Right lung (tissue), 10 donors: ENCODE measurements at places on chromosomes 5 and 9.

- no peak for DNase-seq
Measured at GRCh38 chr5:55517804-55518203, 17.0 kb downstream of the PLPP1 start.

GRCh38 chr5:143896966-143897365 lies 85.0 kb downstream of the HMHB1 start:
- no peak for DNase-seq

DNA sequence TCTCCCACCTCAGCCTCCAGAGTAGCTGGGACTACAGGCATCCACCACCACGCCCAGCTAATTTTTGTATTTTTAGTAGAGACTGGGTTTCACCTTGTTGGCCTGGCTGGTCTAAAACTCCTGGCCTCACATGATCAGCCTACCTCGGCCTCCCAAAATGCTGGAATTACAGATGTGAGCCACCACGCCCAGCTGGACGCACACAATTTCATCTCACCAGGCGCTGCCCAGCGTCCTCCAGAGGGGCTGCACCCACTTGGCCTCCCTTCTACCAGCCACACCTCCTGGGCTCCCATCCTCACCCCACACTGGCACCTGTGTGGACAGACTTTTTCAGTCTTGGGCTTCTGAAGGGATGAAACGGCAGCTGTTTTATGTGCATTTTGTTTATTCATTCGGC lies 3.8 kb upstream of the EXOC3 start:
- DNase-seq, result no peak

GRCh38 chr5:40680741-40681362 lies 1.1 kb downstream of the PTGER4 start:
- DNase-seq, result no peak

GRCh38 chr9:135339378-135339973 lies 140.1 kb upstream of the PPP1R26 start:
- no peak for DNase-seq

GRCh38 chr5:172096207-172096940 lies 89.9 kb upstream of the FBXW11 start:
- DNase-seq, result no peak
